SW 1271 (cell line): ENCODE measurements at places on chromosomes 7 and 10.

GRCh38 chr7:27872356-27873275, 132.7 kb downstream of the TAX1BP1 start:
- DNase-seq = no peak

GRCh38 chr7:113128031-113128430, 9.7 kb upstream of the SMIM30 start:
- no peak for DNase-seq

DNA sequence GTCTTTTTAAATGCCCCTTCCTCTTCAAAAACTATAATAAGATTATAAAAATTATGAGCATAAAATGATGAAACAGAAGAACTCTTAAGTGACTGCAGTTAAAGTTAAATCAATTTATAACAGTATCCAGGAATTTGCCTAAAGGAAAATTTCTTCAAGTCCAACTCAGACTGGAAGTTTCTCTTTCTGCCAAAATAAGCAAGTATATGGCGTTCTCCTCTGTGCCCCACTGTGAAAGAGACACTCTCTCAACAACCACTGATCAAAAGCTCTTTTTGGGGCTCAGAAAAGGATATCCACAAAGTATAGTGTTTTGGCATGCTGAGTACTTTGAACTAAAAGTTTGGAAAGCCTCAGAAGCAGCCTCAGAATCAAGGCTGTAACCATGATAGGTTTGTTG, 139.9 kb downstream of the SKIDA1 start:
- DNase-seq = no peak

DNA sequence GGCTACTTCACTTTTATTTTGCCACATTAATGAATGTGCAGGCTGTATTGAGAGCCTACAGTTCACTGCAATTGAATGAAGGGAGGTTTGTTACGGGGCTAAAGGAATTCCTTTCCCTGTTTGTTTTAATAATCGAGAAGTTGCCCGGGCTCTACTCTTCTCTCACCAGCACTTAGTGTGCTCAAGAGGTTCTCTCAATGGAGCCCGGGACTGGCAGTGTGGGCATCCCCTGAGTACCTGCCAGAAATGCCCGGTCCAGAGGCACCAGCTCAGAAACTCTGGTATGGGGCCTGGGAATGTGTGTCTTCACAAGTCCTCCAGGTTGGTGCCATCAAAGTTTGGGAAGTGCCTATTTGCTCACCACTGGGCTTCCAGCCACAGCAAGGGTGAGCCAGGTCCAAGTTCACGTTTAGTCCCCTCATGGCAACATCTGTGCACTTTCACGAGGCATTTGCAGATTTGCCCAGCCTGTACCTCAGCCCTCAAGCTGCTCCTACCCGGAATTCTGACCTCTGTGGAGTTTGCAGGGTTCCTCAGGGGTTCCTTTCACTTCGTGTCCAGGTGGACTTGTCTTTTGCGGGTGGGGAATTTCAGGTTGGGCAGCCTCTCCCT, 622.4 kb downstream of the SDK1 start:
- no peak for DNase-seq

- DNase-seq = no peak
Measured at GRCh38 chr7:158098125-158099030, 489.2 kb downstream of the PTPRN2 start.

DNA sequence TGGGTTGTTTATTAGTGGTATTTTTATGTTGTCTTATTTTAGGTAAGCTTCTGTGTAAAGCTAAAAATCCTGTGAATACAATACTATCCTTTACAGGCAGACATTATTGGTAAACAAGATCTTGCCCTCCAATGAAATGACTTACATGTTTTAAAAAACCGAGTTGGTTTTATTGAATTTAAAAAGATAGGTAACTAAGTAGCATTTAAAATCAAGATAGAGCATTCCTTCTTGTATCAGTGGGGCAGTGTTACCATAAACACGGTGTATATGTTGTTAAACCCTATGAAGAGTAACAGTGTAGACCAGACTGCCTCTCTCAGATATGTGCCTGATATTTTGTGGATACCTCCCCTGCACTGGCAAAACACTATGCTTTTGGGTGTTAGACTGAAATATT, 81.0 kb downstream of the SNX10 start:
- DNase-seq = no peak

GRCh38 chr10:104057717-104058116, 28.0 kb downstream of the COL17A1 start:
- DNase-seq = no peak

DNA sequence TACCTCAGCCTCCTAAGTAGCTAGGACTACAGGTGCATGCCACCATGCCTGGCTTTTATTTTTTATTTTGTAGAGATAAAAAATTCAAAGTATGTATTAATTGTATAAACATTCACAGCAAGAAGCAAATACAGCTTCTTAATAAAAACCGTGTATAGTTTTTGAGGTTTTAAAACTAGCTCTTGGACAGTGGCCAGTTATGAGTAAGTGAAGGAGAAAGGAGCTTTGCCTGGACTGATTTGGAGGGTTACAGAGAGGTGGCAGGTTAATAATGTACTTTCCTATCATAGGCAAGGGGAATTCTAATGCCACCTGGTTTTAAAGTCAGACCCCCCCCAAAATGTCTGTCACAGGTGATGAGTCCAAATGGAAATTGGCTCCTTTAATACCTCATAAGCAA, 43.4 kb downstream of the ZNRF2 start:
- DNase-seq = no peak
